ENCODE measurements at places on chromosomes 2 and 18. TPM values are rescaled to one million over a fixed set of nuclear protein-coding genes. Genes with fewer than 3 reads are reported as not detected.

- no peak for DNase-seq
Measured at GRCh38 chr2:31000970-31001369, 137.3 kb downstream of the GALNT14 start.

DNA sequence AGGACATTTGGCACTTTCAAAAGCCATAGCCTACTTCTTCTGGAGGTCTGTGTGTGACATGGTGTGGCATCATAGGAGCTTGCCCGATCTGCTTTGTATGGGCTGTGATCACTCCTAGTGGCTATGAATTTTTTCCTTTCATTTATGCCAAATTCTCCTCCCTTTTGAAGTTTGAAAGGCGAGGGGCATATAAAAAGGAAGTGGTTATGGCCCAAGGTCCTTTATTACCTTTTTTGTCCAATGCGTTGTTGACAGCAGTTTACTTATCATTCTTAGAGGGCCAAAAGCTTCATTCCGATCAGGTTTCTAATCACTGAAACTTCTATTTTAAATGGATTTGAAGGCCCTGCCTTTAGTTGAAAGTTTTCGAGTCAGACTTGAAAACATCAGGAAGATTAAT, 224.3 kb upstream of the FOSL2 start:
- no peak for DNase-seq

- DNase-seq, result no peak
Measured at GRCh38 chr2:230267556-230267955, 42.0 kb downstream of the SP140 start.

- DNase-seq, result no peak
Measured at GRCh38 chr2:41706286-41706685, 341.5 kb upstream of the PKDCC start.

DNA sequence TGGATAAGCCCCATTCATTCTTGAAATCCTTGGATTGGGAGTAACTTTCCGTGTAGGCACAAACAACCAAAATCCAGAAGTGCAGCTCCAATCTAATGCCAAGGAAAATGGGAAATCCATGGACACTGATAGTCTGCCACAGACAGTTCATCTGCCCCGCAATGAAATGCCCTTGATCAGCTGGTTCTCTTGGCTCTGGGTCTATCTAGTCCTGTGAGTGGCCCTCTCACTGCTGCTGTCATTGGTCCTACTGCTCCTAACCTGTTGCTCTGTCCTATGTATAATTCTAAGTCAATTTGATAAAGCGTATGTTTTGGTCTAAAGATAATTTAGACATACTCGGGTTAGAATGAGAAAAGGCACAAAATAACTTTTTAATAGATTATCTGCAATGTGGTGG, 13.7 kb upstream of the TMEM182 start:
- no peak for DNase-seq

DNA sequence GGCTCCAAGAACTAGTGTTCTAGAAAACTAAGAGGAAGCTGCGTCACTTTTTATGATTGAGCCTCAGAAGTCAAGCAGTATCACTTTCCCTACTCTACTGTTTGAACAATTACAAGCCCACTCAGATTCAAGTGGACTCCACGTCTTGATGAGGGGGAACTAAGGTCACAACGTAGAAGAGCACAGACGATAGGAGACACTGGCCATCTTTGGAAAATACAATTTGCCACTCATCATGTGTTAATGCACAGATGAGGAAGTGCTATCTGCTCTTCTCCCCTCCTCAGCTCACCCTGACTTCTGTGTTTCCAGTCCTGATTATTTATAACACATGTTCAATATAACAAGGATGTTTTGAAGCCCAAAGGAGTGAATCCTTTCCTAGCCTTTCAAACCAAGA, 76.1 kb upstream of the CYP1B1 start:
- DNase-seq, result no peak

DNA sequence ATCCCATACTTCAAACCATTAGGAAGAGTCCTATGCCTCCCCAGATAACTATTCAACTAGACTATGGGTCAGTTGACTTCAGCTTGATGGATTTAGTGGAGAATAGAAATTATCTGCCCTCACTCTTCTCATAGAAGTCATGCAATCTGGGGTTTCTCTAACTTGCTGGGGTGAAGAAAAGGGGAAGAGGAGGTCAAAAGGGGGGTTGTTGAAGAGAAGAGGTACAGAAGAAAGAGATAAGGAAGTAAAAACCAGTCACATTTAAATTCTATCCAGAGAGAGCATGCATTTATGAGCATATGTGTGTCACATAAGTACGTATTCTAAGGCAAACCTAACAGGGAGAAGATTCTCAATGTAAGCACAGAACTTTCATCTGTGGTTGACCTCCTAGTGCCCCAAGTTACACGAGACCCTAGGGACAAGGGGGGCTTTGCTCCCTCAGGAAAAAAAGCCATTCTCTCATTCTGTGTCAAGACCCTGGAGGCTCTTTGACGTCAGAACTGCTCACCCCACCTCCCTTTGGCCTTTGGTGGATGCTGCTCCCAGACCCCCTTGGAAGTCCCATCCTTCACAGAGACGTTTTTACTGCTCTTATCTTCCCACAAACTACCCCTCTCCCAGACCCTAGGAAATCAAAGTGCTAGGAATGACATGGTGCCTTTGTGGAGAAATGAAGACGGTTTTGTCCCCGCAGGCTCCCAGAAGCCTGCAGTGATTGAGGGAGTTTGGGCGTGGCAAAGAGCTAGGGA, 236.8 kb upstream of the TNP1 start:
- DNase-seq, result no peak

GRCh38 chr2:10183146-10183675, 60.7 kb downstream of the RRM2 start:
- DNase-seq, result no peak

RBBP8 gene
- 59.1 TPM for polyA plus RNA-seq

MAP4K3 gene
- 98.1 TPM for polyA plus RNA-seq

SLC38A11 gene
- 6.6 TPM for polyA plus RNA-seq

ADRA2B gene
- polyA plus RNA-seq, result 4.4 TPM
